Parietal lobe (tissue), 2 donors: ENCODE measurements at places on chromosomes 4 and X. TPM values are rescaled to one million over a fixed set of nuclear protein-coding genes. Genes with fewer than 3 reads are reported as not detected.

The KIAA1210 gene
- total RNA-seq, result not detected

The RGS12 gene
- 133 TPM for total RNA-seq

The RAB9B gene
- total RNA-seq, result 42.9 TPM

The ZGRF1 gene
- total RNA-seq, result 31.9 TPM

The S100G gene
- total RNA-seq, result not detected

The PNMA6A gene
- total RNA-seq, result 14.4 TPM

The TRIM75 gene
- total RNA-seq, result not detected

The TLR3 gene
- 0.63 TPM for total RNA-seq
